EH (cell line): ENCODE measurements at places on chromosomes 16 and 17.

GRCh38 chr16:85515319-85515745, 97.8 kb upstream of the GSE1 start:
- no peak for DNase-seq

DNA sequence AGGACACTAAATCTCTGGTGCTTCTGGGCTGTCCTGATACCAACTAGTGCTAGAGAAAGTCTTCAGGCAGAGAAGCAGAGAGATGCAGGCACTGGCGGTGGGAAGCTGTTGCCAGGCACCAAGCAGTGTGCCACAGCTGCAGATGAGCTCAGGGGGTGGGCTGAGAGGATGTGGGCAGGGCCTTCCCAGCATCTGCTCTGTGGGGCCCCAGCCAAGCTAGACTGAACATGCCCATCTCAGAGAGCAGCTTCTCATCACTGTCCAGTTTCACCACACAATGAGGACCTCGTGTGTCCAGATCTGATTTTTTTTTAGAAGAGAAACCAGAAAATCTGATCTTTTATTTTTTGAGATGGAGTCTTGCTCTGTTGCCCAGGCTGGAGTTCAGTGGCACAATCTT, 17.1 kb downstream of the PSKH1 start:
- peak; percentile 66 for DNase-seq

- DNase-seq = no peak
Measured at GRCh38 chr16:620700-621525, 9.9 kb upstream of the WFIKKN1 start.

DNA sequence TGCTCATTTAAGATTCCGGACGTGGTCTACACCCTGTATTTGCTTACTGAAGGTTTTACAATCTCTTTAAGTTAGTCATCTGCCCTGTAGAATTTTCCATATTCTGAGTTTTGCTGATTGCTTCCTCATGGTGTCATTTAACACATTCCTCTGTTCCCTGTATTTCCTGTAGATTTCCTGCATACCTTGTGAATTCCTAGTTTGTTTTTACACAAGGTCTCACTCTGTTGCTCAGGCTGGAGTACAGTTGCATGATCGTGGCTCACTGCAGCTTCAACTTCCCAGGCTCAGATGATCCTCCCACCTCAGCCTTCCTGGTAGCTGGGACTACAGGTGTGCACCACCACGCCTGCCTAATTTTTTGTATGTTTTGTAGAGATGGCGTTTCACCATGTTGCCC, 66.8 kb downstream of the CMIP start:
- DNase-seq = peak; percentile 93

DNA sequence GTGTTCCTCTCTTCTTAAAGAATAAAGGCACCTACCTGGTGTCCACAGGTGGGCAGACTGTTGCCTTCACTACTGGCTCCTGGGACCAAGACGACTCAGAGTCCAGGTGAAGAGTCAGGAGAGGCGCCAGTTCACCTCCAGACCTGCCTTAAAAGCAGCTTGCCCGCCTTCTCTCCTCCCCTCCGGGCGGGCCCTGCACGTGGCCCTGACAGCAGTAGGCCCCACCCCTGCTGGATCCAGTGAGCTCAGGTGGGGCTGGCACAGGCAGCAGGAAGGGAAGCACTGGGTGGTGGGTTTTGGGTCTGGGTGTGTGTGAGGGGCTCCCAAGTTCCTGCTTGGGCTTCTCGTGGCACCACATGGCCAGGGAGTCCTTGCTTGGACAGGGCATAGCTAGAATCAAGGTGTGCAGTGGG, at the start of gene TNS4:
Gene TNS4 (minus strand): TSS at position 125 of the 413 bp plus-strand sequence. CDS start 5,198 bp downstream, outside the sequence.
- DNase-seq = no peak

DNA sequence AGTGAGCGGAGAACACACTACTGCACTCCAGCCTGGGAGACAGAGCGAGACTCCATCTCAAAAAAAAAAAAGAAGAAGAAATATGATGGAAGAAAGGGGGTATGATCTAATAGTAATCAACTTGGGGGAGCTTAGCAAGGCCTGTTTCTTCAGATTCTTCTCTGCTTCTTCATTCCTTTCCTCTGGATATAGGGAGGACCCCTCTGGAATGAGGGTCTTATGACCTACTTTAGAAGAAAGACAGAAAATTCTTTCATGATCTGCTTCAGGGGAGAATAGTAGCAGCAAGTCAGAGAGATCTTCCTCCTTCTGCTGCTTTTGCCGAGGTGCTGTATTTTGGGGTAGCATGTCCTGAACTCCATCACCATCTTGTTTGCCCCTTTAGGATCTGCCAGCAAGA, 44.9 kb upstream of the ETV4 start:
- no peak for DNase-seq

DNA sequence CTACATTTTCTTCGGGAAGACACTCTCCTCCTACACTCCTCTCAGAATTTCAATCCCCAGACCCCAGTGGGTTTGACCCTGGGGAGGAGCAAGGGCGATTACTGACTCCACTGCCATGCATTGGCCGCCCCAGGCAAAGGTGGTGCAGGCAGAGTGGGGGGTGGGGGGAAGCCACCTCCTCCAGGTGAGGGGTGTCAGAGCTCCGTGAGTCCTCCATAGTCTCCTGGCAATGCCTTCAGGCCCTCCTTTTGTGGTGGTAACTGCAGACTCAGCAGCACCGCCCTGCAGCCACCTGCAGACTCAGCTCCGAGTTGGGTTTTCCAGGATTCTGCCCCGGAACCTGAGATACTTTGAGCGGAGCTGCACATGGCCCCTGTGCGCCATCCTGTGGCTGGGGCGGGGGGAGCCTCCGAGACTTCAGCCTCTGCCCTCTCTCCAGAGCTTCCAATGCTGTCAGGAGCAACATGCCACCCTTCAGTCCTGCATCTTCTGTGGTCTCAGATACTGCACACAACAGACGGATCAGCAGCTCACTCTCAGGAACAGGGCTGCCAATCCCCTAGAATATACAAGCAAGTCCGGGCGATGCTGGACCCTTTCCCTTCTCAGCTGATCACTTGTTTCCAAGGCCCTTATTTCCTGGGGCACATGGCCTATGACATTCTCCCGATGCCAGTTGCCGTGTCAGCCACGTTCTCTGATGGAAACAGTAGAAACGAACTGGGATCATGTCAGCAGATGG, 2.4 kb upstream of the SLC47A2 start:
- no peak for DNase-seq

GRCh38 chr16:61858988-61859387, 177.2 kb downstream of the CDH8 start:
- peak; percentile 47 for DNase-seq

GRCh38 chr16:25106567-25107465, 4.7 kb upstream of the LCMT1 start:
- peak; percentile 86 for DNase-seq

- DNase-seq = no peak
Measured at GRCh38 chr17:79001190-79002020, 8.2 kb downstream of the CANT1 start.

DNA sequence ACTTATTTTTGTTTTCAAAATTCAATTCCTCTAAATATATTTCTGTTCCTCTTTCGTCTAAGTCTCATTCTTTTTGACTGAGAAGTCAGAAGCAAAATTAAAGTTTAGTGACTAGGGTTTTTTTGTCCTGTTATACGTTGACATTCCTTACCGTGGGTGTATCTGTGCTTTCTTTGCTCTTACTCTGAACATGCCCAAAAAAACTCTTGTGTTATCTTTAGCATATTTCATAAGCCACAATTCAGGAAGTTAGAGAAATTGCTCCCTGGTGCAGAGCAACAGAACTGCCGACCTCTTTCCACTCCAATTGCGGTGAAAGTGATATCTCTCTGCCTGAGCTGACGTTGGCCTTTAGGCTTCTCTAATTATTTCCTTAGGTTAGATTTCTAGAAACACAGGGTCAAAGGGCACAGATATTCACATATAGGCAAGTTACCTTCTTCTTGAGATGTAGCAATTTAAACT, 65.7 kb downstream of the CENPV start:
- peak; percentile 92 for DNase-seq

DNA sequence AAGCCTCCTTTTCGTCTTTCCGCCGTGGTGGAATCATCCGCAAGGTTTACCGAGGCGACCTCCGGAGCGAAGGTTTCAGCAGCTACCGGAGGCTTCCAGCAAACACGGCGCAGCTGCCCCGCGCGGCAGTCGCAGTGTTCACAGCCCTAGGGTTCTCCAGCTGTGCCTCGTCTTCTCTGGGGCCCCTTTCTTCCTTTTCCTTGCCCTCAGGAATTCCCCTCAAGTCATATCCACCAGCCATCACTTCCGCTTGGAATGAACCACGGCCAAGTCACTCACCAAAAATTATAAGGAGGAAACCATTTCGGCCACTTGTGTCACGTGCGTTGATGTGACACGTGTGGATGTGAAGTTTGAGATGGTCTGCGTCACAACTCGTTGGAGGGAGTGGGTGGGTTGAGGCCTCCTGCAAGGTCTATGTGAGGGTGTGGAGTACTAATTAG, 636 bp upstream of the ERN1 start:
- DNase-seq = peak; percentile 90

GRCh38 chr16:49620158-49620868, 235.6 kb downstream of the ZNF423 start:
- DNase-seq = peak; percentile 92

DNA sequence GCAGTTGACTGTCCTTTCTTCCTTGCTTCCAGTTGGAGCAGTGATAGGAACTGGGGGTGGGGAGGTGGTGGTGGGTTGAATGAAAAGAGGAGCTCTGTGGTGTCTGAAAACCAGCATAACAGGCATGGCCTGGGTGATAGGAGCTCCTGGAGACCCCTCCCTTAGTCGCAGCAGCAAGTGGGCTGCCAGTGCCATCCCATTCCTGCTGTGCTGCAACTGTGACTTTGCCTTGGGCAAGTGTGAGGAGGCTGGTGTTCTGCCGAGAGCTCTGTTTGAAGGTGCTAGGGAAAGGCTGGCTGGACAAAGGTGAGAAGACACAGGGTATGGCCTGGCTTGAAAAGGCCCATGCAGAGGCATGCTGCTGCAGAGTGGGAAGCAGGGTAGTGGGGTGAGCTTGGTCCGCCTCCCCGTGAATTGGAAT, 2.7 kb upstream of the CDK5R1 start:
- DNase-seq = no peak

DNA sequence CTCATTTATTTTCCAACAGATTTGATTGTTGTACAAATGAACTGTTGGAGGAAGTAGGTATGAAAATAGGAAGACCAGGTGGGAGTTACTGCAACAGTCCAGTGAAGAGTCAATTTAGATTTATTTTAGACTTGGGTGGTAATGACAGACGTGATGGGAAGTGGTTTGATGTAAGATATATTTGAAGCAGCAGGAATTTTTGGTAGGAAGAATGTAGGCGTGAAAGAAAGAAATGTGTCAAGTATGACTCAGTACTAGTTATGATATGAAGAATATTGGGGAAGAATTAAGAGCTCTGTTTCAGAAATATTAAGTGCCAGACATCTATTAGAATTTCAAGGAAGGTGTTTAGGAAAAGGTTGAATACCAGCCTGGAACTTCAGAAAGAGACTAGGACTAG, 247.9 kb upstream of the AXIN2 start:
- DNase-seq = no peak

- DNase-seq = peak; percentile 84
Measured at GRCh38 chr17:75814900-75815373, 29.3 kb downstream of the UNC13D start.

DNA sequence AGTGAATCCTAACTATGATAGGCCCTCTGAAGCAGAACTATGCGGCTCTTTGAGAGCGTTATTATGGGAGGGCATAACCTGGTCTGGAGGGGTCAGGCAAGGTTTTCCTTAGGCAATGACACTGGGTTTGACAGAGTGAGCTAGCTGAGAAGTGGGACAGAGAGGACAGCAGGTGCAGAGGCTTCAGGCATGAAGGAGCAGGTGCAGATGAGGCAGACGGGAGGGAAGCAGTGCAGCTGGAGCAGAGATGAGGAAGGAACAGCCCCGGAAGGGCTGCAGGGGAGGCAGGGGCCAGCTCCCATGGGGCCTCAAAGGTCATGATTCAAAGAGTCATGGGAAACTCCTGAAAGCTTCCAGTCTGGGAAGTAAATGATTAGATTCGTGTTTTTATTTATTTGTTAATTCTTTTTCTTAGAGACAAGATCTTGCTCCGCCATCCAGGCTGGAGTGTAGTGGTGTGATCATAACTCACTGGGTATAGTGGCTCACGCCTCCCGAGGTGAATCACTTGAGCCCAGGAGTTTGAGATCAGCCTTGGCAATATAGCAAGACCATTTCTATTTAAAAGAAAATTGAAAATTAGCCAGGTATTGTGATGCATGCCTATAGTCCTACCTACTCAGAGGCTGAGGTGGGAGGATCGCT, 5.4 kb downstream of the MARCHF10 start:
- DNase-seq = no peak
